ENCODE measurements at places on chromosomes 2 and 18.
A peak's percentile ranks its signal among the peaks of the same experiment; 100 is the strongest.

GRCh38 chr2:22734373-22735045 lies 650.5 kb upstream of the KLHL29 start:
- DNase-seq = no peak
- no peaks in the 10 kb centered on the region for H3K36me3 ChIP-seq
- no peak overlapping the region for H3K4me3 ChIP-seq
- H3K27me3 ChIP-seq = no peaks in the 10 kb centered on the region

GRCh38 chr2:51986101-51986500 lies 954.2 kb upstream of the NRXN1 start:
- H3K27ac ChIP-seq = no peak overlapping the region
- no peaks in the 10 kb centered on the region for H3K36me3 ChIP-seq
- DNase-seq = no peak
- no peaks in the 10 kb centered on the region for H3K27me3 ChIP-seq

GRCh38 chr18:6777509-6777908 lies 48.0 kb downstream of the ARHGAP28 start:
- no peak overlapping the region for H3K4me3 ChIP-seq
- no peak overlapping the region for H3K27ac ChIP-seq
- no peaks in the 10 kb centered on the region for H3K36me3 ChIP-seq
- no peak for DNase-seq
- H3K4me1 ChIP-seq = no peaks in the 10 kb centered on the region
- no peaks in the 10 kb centered on the region for H3K27me3 ChIP-seq

- peaks cover 1% of the 10 kb centered on the region for H3K27me3 ChIP-seq
- H3K36me3 ChIP-seq = peaks cover 24% of the 10 kb centered on the region
- H3K4me3 ChIP-seq = no peak overlapping the region
- peak overlapping the region; percentile 39 for H3K27ac ChIP-seq
- H3K4me1 ChIP-seq = peaks cover 46% of the 10 kb centered on the region
Measured at GRCh38 chr2:173153301-173153885, 77.7 kb downstream of the MAP3K20 start.

- H3K4me1 ChIP-seq = peaks cover 70% of the 10 kb centered on the region
- no peak overlapping the region for H3K4me3 ChIP-seq
- H3K27ac ChIP-seq = peak overlapping the region; percentile 1
- peaks cover 53% of the 10 kb centered on the region for H3K36me3 ChIP-seq
Measured at GRCh38 chr2:105867587-105867986, 122.9 kb downstream of the NCK2 start.

- peaks cover 32% of the 10 kb centered on the region for H3K36me3 ChIP-seq
- peaks cover 11% of the 10 kb centered on the region for H3K4me1 ChIP-seq
- no peak for DNase-seq
Measured at GRCh38 chr2:195513119-195513518, 143.9 kb upstream of the SLC39A10 start.

GRCh38 chr2:215746887-215747615 lies 266.3 kb downstream of the MREG start:
- H3K4me1 ChIP-seq = peaks cover 84% of the 10 kb centered on the region
- H3K4me3 ChIP-seq = no peak overlapping the region

DNA sequence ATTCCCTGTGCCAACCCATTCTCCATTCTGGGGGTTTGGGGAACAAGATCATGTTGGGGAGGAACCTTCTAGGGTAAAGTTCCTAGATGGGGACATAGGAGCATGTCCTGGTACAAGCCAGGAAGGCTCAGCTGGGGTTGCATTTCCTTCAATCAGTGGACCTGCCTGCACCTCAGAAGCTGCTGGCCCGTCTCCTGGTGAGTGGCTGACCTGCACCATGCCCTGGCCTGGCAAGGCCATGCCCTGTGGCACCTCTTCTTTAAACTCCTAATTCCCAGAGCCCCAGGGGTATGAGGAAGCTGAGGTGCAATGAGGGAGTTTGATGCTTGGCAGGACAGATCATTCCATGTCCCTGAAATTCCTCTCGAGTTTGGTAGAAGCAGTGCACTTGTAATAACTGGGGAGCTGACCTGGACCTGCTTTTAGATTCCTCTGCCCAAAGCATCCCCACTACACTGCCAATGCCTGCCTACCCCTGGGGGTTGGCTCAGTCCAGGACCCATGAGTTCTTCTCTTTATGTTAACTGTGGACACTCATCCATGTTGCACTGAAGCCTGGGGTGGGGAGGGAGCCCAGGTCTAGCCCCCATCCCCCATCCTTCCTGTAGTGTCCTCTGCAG lies 25.3 kb downstream of the MROH2A start:
- H3K36me3 ChIP-seq = no peaks in the 10 kb centered on the region
- no peaks in the 10 kb centered on the region for H3K27me3 ChIP-seq
- DNase-seq = no peak
- no peak overlapping the region for H3K4me3 ChIP-seq
- H3K27ac ChIP-seq = no peak overlapping the region
